ENCODE measurements at places on chromosomes 7 and 10. TPM values are rescaled to one million over a fixed set of nuclear protein-coding genes. Genes with fewer than 3 reads are reported as not detected.

AUTS2 gene
- total RNA-seq, result 56.0 TPM

CLCN1 gene
- not detected for total RNA-seq

ANKRD30A gene
- 0.12 TPM for total RNA-seq

UBE3C gene
- 56.9 TPM for total RNA-seq

SPDYE8 gene
- not detected for total RNA-seq

CYP26C1 gene
- 0.35 TPM for total RNA-seq

HTRA1 gene
- total RNA-seq, result 83.8 TPM

IDI2 gene
- total RNA-seq, result not detected

PTPRZ1 gene
- total RNA-seq, result 3.6 TPM

FASTK gene
- total RNA-seq, result 54.2 TPM

PIP gene
- not detected for total RNA-seq

CPN1 gene
- total RNA-seq, result not detected

FOXP2 gene
- total RNA-seq, result 7.6 TPM

GBX1 gene
- not detected for total RNA-seq

ACTL6B gene
- total RNA-seq, result not detected

PCGF5 gene
- 49.6 TPM for total RNA-seq

SPOCK2 gene
- total RNA-seq, result 187 TPM

ATOH7 gene
- total RNA-seq, result not detected

STRA8 gene
- not detected for total RNA-seq

SFTPA1 gene
- total RNA-seq, result 11,191 TPM

GRM3 gene
- not detected for total RNA-seq

CTAGE6 gene
- 0.52 TPM for total RNA-seq

DLX5 gene
- not detected for total RNA-seq

CALHM1 gene
- total RNA-seq, result not detected

NEUROD6 gene
- not detected for total RNA-seq

CLRN3 gene
- total RNA-seq, result not detected

NKX1-2 gene
- not detected for total RNA-seq

RNLS gene
- total RNA-seq, result 3.7 TPM

TMEM184A gene
- total RNA-seq, result 4.4 TPM

RPEL1 gene
- not detected for total RNA-seq

DPP6 gene
- 1.6 TPM for total RNA-seq

CTAGE4 gene
- 9.5 TPM for total RNA-seq

AKR1C8 gene
- 0.55 TPM for total RNA-seq

ZNF467 gene
- total RNA-seq, result 35.3 TPM

HOXA4 gene
- total RNA-seq, result 7.1 TPM

ZNF33B gene
- 31.5 TPM for total RNA-seq

PSD gene
- 3.5 TPM for total RNA-seq

BTBD16 gene
- 0.35 TPM for total RNA-seq

SHTN1 gene
- total RNA-seq, result 40.4 TPM

CYP3A5 gene
- 15.1 TPM for total RNA-seq

ATP6V0E2 gene
- total RNA-seq, result 19.6 TPM

PRF1 gene
- 32.3 TPM for total RNA-seq

ZNF804B gene
- not detected for total RNA-seq

ATRNL1 gene
- 0.93 TPM for total RNA-seq

PAX4 gene
- total RNA-seq, result not detected
